ENCODE measurements at places on chromosomes 3 and 15. TPM values are rescaled to one million over a fixed set of nuclear protein-coding genes. Genes with fewer than 3 reads are reported as not detected.

GATA2 gene
- 2.0 TPM for total RNA-seq

ROPN1B gene
- not detected for total RNA-seq

BFSP2 gene
- total RNA-seq = 0.98 TPM

TRPM1 gene
- not detected for total RNA-seq

GOLGA8Q gene
- total RNA-seq = not detected

HCN4 gene
- total RNA-seq = not detected

MEIS2 gene
- 0.38 TPM for total RNA-seq

DUSP7 gene
- total RNA-seq = 15.9 TPM

DNA sequence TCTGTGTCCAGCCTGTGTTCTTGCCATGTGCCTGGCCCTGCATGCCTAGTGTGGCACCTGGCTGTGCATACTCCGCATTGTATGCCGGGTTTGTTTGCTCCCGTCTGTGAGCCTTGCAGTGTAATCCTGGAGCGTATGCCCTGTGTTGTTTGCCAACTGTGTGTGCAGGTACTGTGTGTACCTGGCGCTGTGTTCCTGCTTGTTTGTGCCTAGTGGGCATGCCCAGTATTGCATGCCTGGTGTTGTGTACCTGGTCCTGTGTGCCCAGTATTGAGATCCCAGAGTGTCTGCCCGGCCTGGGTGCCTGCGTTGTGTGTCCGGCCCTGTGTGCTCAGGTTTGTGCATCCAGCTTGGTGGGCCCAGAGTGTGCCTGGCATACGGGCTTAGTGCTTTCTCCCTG, 54.5 kb upstream of the CHRNA7 start:
- no peaks in the 10 kb centered on the region for H3K27me3 ChIP-seq
- no peak for DNase-seq
- H3K27ac ChIP-seq = no peak overlapping the region
- no peaks in the 10 kb centered on the region for H3K36me3 ChIP-seq
- H3K4me3 ChIP-seq = no peak overlapping the region

DNA sequence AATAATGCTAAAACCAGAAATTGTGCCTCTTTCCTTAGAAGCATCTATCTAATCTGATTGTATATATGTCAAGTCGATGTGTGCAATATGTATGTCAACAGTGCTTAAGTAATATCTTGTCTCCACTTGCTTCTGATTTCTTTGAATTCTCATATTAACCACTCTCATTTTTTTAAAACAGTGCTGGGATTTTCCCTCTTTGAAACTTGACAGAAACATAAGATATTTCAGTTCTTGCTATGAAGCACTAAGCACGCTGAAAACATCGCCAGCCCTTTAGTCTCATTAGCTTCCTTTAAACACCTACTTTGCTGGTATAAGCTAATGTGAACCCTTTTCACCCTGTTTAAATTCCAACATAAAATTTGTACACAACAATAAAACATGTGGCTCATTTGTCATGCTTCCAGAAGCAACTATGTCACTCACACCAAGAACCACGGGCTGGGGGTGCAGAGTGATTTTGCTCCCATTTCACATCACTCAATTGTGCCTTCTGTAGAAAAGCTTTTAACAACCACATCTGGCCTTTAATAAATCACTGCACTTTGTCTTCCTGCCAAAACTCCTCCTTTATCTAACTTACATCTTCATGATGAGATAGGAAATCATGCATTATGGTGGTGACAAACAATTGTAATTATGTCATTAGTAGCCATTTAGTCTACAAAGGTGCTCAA, 185.2 kb downstream of the FOXP1 start:
- H3K27me3 ChIP-seq = no peaks in the 10 kb centered on the region
- peak overlapping the region; percentile 58 for H3K27ac ChIP-seq
- H3K4me3 ChIP-seq = peak overlapping the region; percentile 32
- peak; percentile 73 for DNase-seq

DNA sequence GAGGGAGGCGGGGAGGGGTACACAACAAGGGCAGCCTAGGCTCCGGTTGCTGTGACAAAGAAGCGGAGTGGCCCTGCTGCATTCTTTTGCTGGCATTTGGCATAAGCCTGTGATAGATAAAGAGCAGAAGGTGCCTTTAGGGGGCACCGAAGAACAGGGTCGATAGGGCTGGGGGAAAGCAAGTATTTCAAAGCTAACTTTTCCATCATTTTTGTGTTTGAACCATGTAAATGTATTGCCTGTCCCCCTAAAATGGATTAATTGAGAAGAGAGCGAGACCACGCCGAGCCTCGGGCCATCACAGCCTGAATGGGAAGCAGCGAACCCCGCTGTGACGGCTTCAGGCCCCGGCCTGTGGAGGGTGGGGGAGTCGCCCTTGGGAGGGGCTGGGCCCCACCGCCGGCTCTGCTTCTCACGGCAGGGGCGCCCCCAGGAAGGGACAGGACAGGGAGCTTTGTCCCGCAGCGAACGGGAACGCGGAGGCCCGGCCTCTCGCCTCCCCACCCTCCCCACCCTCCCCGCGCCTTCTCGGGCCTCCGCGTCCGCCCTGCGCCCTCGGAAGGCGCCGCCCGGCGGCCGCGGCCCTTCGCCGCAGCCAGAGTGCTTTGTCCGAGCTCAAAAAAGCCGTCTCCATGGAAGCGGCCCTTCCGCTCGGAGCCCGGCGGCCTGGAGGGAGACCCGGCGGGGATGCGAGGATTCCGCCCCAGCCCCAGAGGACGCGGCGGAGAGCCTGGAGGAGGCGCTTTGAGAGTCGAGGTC, 32.4 kb upstream of the ALDH1L1 start:
- no peaks in the 10 kb centered on the region for H3K36me3 ChIP-seq
- H3K4me1 ChIP-seq = no peaks in the 10 kb centered on the region
- H3K27me3 ChIP-seq = peaks cover 8% of the 10 kb centered on the region
- H3K4me3 ChIP-seq = no peak overlapping the region
- no peak for DNase-seq

DNA sequence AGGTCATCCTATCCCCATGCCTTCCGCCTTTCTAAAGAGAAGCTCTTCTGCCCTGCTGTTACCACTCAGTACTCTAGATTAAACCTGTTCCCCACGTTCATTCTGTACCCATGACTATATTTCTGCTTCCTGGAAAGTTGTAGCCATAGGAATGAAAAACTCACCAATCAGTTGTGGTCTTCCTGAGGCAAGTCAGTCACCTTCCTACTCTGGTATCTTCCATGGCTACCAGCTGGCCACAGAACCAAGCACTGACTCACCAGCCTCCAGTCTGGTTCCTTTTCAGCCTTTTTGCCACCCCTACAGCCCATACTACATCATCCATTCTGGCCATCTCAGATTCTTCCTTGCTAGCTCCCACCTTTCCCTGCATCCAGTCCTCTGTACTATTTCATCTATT, 46.4 kb downstream of the TMEM44 start:
- H3K36me3 ChIP-seq = no peaks in the 10 kb centered on the region
- no peak for DNase-seq
- H3K27me3 ChIP-seq = no peaks in the 10 kb centered on the region
- H3K4me3 ChIP-seq = no peak overlapping the region

DNA sequence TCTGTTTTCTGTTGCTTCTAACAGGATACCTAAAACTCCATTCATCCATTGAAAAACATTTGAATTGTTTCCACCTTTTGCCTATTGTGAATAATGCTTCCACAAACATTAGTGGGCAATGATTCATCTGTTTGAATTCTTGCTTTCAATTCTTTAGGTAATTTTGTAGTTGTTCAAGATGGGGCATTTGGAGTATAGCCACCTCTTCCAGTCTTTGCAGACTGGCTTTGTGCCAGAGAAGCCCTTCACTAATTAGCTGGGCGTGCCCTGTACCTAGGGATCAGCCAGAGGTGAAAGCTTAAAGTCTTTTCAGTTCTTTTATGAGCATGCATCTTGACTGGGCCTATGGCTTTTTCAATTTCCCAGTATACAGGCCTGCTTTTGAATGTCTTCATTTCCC, 10.9 kb downstream of the RTP1 start:
- H3K4me1 ChIP-seq = no peaks in the 10 kb centered on the region
- H3K36me3 ChIP-seq = no peaks in the 10 kb centered on the region
- peaks cover 2% of the 10 kb centered on the region for H3K27me3 ChIP-seq
- no peak overlapping the region for H3K4me3 ChIP-seq
- H3K27ac ChIP-seq = no peak overlapping the region

GRCh38 chr3:106438887-106439286, 570.1 kb upstream of the CBLB start:
- no peak overlapping the region for H3K4me3 ChIP-seq
- no peak for DNase-seq
- H3K4me1 ChIP-seq = no peaks in the 10 kb centered on the region
- H3K27me3 ChIP-seq = no peaks in the 10 kb centered on the region
- no peak overlapping the region for H3K27ac ChIP-seq

DNA sequence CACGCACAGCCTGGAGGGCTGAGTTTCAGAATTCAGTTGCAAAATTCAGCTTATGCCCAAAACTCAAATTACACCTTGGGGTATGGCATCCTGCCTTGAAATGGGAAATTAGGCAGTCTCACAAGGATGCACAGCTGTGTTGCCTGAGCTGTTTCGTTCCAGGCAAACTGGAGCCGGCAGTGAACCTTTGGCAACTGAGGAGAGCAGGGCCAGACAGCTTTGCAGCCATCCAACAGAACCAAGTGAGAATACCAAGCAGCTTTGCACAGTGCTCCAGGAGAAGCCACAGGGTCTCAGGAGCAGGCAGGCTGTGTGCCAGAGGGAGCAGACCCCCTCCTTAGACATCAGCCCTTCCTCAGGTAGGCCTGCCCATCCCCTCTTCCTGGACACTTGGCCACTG, 32.5 kb upstream of the BFSP2 start:
- H3K27ac ChIP-seq = no peak overlapping the region
- no peaks in the 10 kb centered on the region for H3K36me3 ChIP-seq
- no peaks in the 10 kb centered on the region for H3K4me1 ChIP-seq
- DNase-seq = no peak
- no peaks in the 10 kb centered on the region for H3K27me3 ChIP-seq

DNA sequence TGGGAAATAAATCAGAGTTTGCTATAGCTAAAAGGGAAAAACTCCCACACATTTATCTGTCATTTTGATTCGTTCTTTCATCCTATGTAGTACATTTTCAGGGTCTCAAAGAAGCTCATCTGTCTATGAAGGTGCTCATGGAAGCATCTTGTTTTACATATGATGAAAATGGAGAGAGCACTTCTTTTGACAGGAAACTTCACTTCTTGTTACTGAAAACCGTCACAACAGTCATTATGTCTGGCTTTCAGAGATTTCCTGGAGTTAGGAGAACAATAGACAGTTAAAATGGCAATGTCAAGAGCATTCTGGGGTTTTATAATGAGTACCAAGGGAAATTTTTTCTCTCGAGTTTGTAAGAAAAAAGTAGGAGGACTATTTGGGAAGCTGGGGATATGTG, 83.3 kb downstream of the TMEM108 start:
- H3K27ac ChIP-seq = no peak overlapping the region
- H3K4me3 ChIP-seq = no peak overlapping the region
- DNase-seq = no peak
- no peaks in the 10 kb centered on the region for H3K4me1 ChIP-seq
- no peaks in the 10 kb centered on the region for H3K36me3 ChIP-seq
- H3K27me3 ChIP-seq = no peaks in the 10 kb centered on the region

GRCh38 chr3:123405936-123406510, 42.9 kb downstream of the ADCY5 start:
- H3K4me1 ChIP-seq = no peaks in the 10 kb centered on the region
- H3K27ac ChIP-seq = no peak overlapping the region
- H3K27me3 ChIP-seq = no peaks in the 10 kb centered on the region
- H3K36me3 ChIP-seq = no peaks in the 10 kb centered on the region
- DNase-seq = no peak

GRCh38 chr3:66452303-66453011, 48.4 kb downstream of the LRIG1 start:
- no peak overlapping the region for H3K4me3 ChIP-seq
- H3K36me3 ChIP-seq = no peaks in the 10 kb centered on the region
- H3K27me3 ChIP-seq = no peaks in the 10 kb centered on the region
- DNase-seq = no peak
- H3K4me1 ChIP-seq = peaks cover 10% of the 10 kb centered on the region

GRCh38 chr15:40082195-40082883, 26.3 kb downstream of the BMF start:
- no peaks in the 10 kb centered on the region for H3K36me3 ChIP-seq
- no peak for DNase-seq
- peaks cover 18% of the 10 kb centered on the region for H3K4me1 ChIP-seq
- H3K27ac ChIP-seq = no peak overlapping the region
- no peak overlapping the region for H3K4me3 ChIP-seq
